Activated CD8-positive, alpha-beta memory T cell treated with anti-CD3 and anti-CD28 coated beads for 1 hour (primary cell): ENCODE measurements at places on chromosomes 11 and 22.

GRCh38 chr11:76243193-76243956 lies 37.1 kb upstream of the WNT11 start:
- DNase-seq = no peak

DNA sequence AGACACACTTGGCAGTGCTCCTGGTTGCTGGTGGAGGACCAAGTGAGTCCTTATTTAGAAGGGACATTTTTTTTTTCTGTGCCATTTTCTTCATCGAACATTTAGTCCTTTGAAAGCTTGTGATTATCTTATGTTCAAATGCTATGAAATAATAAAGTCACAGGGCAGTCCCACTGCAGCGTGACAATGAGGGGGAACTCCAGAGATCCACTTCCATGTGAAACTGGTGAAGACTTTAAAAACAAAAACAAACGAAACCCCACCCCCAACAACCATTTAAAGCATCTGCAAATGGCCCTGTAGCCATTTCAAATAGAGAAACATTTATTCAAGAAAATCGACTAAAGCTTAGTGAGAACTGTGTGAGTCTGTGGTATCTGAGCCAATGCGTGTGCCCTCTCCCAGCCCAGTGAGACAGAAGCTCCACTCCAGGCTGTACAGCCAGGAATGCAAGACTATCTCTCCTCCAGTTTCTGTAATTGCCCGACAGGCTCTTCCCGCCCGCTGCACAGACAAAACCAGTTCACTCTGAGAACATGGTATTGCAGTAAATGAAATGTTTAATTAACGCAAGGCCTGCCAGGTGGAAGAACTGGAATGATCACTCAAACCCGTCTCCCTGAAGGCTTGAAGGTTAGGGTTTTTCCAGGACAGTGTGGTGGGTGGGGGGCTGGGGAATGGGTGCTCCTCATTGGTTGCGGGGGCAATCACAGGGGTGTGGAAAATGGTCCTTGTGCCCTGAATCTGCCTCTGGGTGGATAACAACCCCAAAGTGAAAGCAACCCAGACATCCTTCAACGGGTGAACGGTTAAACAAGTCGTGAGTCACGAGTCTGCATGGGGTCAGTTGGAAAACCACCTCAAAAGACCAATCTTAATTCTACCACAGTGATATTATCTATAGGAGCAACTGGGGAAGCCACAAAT lies 8.4 kb downstream of the KRTAP5-6 start:
- DNase-seq = no peak

GRCh38 chr11:111530091-111530490 lies 10.4 kb upstream of the LAYN start:
- DNase-seq = no peak

DNA sequence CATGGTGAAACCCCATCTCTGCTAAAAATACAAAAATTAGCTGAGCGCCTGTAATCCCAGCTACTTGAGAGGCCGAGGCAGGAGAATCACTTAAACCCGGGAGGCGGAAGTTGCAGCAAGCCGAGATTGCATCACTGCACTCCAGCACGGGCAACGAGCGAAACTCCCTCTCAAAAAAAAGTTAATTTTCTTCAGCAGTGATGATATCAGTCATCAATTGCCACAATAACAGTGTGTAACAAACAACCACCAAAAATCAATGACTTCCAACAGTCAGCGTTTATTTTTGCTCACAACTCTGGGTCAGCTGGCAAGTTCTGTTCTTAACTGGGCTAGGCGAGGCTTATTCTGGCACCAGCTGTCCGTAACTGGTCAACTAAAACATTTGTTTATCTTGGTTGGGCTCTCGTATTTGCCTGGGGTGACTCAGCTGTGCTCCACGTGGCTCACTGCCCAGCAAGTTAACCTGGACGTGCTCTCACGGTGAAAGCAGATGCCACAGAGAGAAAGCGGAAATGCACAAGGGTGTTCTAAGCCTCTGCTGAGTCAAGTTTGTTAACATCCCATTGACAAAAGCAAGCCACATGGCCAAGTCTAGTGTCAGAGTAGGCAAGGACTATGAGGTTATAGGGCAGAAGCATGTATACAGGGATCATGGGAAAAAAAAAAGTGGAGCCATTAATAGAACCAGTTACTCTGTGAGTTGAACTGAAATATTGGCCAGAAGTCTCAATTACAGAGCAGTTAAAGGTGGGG lies 52.1 kb downstream of the LHFPL7 start:
- no peak for DNase-seq

- DNase-seq = no peak
These were observed 805 bp upstream of the QSER1 start for GRCh38 chr11:32891657-32892354.

GRCh38 chr22:44646668-44647067 lies 55.3 kb upstream of the PRR5 start:
- no peak for DNase-seq

DNA sequence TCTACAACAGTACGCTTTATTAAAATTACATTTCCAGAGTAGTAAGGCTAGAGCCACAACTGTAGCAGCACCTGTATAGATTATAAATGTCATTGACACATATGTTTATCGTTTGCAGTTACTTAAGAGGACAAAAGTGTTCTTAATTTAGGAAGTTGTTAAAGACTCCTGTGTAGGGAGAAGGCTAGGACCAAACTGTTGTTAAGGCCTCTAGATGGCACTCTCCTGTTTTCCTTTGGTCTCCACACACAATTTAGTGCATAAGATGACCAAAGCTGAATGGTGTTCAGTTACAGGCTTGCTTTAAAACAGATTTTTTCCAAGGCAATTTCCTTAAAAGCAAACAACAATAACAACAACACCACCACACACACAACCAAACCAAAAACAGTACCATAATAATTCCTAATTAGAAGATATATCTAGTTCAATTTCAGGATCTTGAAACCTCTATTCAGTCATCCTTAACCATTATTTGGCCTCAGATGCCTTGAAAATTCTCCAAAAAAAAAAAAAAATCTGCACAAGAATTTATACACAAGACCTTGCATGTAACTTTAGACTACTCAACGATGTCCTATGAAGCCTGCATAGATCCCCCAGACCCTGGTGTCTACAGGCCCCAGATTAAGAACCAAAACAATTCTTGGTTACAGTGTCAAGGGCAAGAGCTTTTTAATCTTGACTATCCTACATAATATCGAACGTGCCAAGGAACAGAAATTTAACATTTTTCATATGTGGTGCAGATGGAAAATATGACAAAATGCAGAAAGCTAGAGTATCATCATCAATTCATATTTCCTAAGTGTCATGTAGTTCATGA lies 42.6 kb upstream of the APOA1 start:
- no peak for DNase-seq

DNA sequence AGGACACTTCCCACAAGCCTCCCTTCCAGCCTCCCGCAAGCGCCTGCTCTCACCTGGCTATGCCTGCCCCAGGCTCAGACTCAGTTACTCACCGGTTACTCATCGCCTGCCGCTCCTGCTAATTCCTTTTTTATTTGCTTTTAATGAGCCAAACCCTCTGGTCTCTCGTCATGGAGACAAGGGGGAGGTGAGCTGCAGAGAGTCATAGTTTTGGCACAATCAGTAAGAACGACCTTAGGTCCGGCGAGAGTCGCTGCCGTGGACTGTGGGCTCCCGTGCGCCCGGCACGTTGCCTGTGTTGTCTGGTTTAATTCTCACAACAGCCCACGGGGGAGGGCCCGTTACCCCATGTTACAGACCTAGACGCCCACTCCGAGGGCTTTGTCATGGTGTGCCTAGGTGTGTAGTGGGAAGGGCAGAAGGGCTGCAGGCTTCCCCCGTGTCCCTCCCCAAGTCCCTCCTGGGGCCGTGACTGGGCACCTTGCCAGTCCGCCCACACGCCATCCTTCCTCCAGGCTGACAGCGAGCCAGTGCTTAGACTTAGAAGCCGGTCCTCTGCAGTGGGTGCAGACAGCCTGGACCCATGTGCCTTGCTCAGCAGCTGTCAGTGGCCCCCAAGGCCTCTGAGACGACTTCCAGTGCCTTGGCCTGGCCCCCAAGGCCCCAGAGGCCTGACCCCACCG lies 42.2 kb downstream of the WNT7B start:
- DNase-seq = no peak

DNA sequence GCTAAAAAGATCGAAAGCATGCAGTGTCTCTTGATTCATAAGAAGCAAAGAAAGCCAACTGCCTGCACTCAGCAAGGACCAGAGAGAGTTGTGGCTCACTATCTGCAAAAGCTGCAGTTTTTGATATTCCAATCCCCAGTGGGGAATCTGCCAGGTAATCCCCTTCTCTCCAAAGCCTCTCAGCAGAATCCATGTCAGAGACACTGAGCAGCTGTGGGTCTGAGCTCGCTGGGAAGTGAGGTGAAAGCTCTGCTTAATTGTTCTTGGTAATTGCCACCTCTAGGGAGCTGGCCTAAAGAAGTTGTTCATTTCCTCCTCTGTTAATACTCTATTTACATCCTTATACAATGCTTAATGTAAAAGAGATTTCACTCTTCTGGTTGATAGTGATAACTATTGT lies 261.3 kb upstream of the LRRC4C start:
- no peak for DNase-seq

DNA sequence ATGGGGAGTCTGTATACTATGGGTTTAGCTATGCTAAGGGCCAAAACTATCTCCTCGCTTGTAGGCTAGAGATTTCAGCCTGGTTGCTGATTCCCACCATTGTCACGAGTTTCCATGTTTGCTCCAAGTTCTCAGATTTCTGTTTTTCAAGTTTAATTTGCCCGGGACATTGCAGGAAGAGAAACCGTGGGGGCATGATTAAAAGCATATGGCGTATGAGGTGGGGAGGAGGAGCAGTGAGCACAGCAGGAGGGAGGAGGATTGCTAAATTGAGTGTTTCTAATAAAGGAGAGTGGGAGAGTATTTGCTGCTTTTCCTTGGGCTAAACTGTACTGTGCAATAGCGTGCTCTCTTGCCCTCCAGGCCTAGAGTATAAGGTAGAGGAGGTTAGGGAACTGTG lies 558.4 kb downstream of the METTL15 start:
- DNase-seq = no peak

- no peak for DNase-seq
These were observed 69.3 kb upstream of the WNT7B start for GRCh38 chr22:46046299-46046685.

- no peak for DNase-seq
These were observed 8.5 kb downstream of the CCDC88B start for GRCh38 chr11:64348383-64349024.

DNA sequence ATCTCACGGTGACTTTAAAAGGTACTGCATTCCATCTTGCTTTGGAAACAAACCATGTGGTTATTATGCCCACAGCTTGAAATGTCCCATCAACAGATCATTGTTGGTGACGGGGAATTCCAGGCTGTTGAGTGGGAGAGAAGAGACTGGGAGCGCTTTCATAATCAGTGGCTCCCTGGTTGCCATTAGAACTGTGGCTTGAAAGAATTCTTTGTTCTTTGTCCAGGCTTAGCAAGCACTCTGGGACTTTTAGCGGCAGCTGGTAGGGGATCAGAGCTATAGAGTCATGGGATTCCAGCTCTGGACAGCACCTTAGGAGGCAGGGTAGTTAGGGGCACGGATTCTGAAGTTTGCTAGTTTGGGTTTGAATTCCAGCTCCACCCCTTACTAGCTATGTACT lies 22.0 kb downstream of the MMP20 start:
- DNase-seq = no peak

DNA sequence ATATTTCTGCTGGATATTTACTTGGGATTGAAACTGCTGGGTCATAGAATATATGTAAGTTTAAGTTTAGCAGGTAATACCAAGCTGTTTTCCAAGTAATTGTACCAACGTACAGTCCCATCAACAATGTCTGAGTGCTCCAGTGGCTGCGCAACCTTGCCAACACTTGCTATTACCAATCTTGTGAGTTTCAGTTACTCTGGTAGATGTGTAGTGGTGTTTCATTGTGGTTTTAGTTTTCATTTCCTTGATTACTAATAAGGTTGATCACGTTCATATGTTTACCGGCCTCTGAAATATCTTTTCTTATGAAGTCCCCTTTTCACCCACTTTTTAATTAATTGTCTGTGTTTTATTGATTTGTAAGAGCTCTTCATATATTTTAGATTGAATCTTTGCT lies 370.6 kb upstream of the CADM1 start:
- no peak for DNase-seq

DNA sequence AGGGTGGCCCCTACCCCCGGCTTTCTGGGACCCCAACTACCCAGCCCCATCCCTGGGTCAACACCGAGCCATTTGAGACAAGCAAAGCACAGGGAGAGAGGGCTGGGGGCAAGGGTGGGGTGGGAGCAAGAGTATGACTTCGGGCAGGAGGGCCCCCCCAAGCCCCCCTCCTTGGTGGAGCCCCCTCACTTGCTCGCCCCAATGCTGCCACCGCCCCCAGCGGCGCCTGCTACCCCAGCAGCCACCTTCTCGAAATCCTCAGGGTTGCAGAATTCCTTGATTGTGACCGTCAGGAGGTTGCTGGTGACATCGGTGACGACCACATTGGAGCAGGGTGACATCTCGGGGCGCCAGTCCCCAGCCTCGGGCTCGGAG lies 6.0 kb downstream of the CBX6 start:
- DNase-seq = no peak

DNA sequence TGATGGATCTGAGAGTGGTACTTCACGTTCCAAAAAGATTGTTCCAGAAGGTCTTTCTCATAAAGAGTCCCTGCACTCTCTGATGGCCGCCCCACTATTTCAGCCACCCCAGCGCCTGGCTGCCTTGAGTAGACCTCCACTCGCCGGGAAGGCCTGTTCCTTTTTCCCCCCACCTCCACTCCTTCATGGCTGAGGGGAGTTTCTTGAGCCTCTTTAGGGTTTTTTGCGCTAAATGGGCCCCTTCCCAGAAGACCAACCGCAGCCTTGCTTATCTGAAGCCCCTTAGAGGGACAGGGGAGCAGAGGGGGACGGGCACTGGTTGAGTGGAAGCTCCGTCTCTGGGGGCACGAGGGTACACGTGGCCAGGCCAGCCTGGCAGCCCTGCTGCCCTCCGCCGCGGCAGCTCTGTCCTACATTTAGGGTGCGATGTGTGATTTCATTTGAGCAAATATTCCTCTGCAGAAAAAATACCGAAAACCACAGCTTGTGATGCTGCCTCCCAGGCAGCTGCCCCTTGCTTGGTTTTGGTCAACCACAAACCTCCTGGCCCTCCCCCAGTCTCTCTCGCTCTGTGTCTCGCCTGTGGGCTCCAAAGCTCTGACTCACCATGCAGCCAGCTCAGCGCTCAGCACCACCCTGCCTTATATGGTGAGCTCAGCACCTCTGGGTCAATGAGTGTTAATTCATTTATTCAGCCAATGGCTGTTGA lies 88.7 kb downstream of the TP53I11 start:
- DNase-seq = peak; percentile 35
